ENCODE measurements at places on chromosomes 12 and 14. TPM values are rescaled to one million over a fixed set of nuclear protein-coding genes. Genes with fewer than 3 reads are reported as not detected.

APOF gene
- total RNA-seq, result not detected

FAM181A gene
- not detected for total RNA-seq

DNA sequence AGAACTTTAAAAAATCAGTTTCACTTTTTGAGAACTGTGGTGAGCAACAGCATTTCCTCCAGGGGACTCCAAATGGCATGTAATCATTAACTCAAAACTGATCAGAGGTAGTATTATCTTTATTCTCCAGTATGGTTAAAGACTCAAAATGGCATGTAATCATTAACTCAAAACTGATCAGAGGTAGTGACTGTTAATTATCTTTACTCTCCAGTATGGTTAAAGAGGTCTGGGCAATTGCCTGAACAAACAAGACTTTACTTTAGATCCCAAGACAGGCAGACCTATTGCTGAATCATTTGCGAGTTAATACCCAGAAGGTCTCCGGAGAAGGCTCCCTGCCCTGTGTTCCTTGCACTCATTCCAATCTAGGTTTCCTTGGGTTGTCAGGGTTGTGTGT, 6.6 kb upstream of the ACADS start:
- no peak overlapping the region for H3K27ac ChIP-seq
- DNase-seq, result no peak
- peaks cover 90% of the 10 kb centered on the region for H3K36me3 ChIP-seq
- no peaks in the 10 kb centered on the region for H3K27me3 ChIP-seq
- H3K4me1 ChIP-seq, result peaks cover 15% of the 10 kb centered on the region

DNA sequence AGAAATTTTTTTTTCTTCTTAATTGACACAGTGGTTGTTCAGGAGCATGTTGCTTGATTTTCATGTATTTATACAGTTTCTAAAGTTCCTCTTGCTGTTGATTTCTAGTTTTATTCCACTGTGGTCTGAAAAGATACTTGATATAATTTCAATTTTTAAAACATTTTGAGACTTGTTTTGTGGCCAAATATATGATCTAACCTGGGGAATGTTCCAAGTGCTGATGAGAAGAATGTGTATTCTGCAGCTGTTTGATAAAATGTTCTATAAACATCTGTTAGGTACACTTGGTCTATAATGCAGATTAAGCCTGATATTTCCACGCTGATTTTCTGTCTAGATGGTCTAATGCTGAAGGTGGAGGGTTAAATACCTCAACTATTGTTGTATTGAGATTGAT, 151.4 kb upstream of the IFNG-AS1 start:
- no peak for DNase-seq
- H3K27ac ChIP-seq, result no peak overlapping the region
- H3K36me3 ChIP-seq, result no peaks in the 10 kb centered on the region
- no peaks in the 10 kb centered on the region for H3K27me3 ChIP-seq

DNA sequence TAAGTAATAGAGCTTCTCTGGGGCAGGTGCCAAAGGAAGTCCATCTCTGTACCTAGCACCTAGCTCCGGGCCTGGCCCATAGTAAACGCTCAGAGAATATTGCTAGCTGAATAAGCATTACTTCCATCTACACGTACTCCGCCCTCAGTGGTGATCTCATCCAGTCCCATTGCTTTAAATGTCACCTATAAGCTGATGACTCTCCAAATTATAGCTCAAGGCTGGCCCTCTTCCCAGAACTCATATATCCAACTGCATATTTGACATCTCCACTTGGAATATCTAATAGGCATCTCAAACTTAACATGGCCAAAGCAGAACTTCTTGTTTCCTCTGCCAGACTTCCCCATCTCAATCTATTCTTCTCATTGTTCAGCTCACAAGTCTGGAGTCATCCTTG, 6.9 kb upstream of the DYNLL1 start:
- no peak for DNase-seq
- H3K4me1 ChIP-seq, result no peaks in the 10 kb centered on the region
- no peaks in the 10 kb centered on the region for H3K36me3 ChIP-seq

GRCh38 chr12:132407451-132407961, 78.1 kb upstream of the GALNT9 start:
- no peaks in the 10 kb centered on the region for H3K36me3 ChIP-seq
- no peak overlapping the region for H3K27ac ChIP-seq

GRCh38 chr14:95660651-95661515, 25.3 kb upstream of the TCL1B start:
- H3K4me3 ChIP-seq, result no peak overlapping the region
- no peaks in the 10 kb centered on the region for H3K36me3 ChIP-seq
- H3K4me1 ChIP-seq, result no peaks in the 10 kb centered on the region
- H3K27me3 ChIP-seq, result peaks cover 6% of the 10 kb centered on the region

Data from heart left ventricle (tissue), 16 donors.